Cardiac septum (tissue), 1 donor: ENCODE measurements at places on chromosomes 12 and 14. TPM values are rescaled to one million over a fixed set of nuclear protein-coding genes. Genes with fewer than 3 reads are reported as not detected.

GRCh38 chr12:9796346-9796745 is 30.9 kb upstream of the KLRF1 start:
- no peak for DNase-seq

GRCh38 chr12:104672096-104672445 is 215.3 kb downstream of the CHST11 start:
- DNase-seq, result no peak

- no peak for DNase-seq
These were observed 23.7 kb downstream of the LEMD3 start for GRCh38 chr12:65192963-65193516.

GRCh38 chr12:96143392-96143791 is 50.8 kb upstream of the ELK3 start:
- peak; percentile 27 for DNase-seq

DNA sequence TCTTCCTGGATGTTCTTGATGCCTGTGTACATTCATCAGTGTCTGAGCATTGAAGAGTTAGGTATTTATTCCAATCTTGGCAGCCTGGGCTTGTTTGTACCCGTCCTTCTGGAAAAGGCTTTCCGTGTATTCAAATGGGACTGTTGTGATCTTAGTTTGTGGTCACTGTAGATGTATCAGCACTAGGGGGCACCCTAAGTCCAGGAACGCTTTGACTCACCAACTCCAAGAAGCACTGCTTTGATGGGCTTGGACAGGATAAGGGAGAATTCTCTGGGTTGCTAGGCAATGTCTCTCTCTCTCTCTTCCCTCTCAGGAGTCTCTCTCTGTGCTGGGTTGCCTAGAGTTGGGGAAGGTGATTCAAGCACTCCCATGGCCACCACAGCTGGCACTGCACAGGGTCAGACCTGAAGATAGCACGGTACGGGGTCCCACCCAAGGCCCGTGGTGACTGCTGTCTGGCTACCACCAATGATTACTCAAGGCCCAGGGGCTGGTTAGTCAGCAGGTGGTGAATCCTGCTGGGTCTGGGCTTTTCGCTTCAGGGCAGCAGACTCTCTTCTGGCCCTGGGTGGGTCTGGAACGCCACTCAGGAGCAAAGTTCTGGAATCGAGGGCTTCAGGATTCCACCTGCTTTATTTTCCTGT is 211.1 kb upstream of the RGS6 start:
- no peak for DNase-seq

DNA sequence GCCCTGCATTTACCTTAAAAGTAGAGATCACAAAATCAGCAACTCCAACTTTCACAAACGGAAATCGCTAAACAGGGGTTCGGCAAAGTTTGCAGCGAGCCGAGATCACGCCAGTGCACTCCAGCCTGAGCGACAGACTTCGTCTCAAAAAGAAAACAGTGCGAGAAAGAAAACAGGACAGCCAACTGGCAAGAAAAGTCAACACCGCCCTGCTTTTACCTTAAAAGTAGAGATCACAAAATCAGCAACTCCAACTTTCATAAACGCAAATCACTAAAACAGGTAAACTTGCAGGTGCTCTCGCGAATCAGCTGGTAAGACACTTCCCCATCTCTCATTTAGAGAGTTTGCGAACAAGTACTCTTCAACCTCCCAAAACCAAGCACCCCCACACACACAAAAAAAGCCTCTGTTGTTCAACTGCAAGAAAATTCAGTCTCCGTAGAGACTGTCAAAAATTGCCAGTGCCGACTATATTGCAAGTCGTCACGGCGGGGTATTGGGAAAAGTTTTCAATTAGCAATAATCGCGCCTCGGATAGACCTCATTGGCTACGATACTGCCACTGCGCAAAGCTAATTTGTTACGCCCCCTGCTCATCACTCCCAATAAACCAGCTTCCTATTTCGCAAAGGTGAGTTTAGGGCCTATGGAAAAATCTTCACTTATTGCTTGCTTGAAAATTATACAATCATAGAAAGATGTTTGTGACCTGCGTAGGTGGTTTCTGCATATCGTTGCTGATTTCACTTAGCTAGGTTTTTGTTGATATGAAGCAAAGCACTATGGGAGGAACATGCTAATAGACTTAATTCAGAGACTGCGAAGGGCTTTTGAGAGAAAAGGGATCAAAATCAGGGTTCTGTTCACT is at the start of gene RNU4-1:
RNU4-1 (minus strand) TSS at position 577 of the 871 bp plus-strand sequence.
- DNase-seq, result no peak

GRCh38 chr14:21723431-21724045 is 49.9 kb upstream of the OR4E1 start:
- no peak for DNase-seq

- no peak for DNase-seq
These were observed 417.6 kb downstream of the NAV3 start for GRCh38 chr12:78248321-78248720.

- DNase-seq, result no peak
These were observed 1.2 kb upstream of the INHBC start for GRCh38 chr12:57433370-57433769.

- DNase-seq, result no peak
These were observed 33.2 kb upstream of the LDHB start for GRCh38 chr12:21690704-21691368.

DNA sequence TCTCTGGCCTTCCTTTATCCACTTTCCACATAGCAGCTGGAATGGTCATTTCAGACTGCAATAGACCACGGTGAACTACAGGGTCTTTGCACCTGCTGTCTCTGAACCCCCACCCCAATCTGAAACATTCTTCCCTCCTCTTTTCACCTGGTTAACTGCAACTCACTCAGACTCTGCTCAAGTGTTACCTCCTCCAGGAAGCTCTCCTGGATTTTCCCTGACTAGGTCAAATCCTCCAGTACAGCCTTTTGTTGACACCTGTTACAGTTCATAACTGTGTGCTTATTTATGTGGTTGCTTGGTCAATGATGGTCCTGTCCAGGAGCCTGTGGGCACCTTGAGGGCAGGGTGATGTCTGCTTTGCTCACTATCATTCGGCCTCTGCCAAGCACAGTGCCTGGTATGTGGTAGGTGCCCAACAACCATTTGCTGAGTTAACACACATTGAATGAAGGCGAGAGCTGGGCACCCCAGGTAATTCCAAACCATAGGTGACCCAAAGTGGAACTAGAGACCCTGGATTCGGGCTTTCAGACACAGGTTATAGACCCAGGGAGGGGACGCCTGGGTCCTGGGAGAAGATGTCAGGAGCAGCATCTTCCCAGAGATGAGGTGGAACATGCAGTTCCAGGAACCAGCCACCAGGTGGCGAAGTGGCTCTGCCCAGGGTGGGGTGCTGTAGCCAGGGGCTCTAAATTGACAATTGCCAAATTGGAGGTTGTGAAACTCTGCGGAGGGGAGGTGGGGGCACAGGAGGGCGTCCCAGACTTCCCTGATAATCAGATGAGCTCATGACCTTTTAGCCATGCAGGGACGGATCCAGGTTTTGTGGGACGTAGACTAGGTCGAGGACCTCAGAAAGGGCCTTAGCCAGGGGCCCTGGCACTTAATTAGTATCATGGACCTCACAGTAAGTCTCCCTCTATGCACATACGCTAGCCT is 28.1 kb downstream of the TRPV4 start:
- peak; percentile 88 for DNase-seq

GRCh38 chr12:100901266-100901665 is 106.7 kb downstream of the ANO4 start:
- DNase-seq, result no peak

DNA sequence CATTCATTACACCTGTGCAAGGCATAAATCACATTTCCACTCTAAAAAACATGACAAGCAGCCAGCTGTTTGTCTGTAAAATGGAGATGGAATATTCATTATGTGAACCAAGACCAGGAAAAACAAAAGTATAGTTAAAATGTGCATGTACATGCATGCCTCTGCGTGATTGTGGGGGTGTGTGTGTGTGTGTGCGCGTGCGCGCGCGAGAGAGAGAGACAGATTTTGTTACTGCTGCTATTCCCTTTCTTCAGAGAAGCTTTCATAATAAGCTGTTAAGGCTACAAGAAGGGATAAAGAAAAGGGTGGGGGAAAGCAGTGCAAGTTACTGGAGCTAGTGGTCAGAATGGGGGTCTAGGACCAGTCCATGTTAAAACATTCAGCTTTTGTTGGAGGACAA is 430.3 kb downstream of the NAV3 start:
- DNase-seq, result no peak

DNA sequence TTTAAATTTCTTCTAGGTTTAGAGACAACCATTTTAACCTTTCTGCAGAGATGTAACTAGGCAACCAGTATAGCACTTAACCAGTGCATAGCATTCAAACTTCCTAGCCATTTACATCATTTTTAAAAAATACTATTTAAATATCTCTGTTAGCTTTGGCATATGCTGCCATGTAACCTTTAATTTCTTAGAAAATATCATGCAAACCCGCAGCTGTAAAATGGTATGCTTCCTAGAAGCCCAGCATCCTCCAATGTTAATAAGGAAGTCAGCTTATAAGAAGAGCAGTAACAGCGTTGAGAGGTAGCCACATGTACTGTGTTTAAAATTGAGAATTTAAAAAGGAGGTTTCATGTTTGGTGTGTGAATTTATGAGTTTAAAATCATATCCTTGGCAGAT is 22.8 kb downstream of the GNG2 start:
- no peak for DNase-seq

- no peak for DNase-seq
These were observed 4.5 kb upstream of the CDKN3 start for GRCh38 chr14:54392131-54392859.

- no peak for DNase-seq
These were observed 64.1 kb downstream of the NELL2 start for GRCh38 chr12:44812062-44812461.

DNA sequence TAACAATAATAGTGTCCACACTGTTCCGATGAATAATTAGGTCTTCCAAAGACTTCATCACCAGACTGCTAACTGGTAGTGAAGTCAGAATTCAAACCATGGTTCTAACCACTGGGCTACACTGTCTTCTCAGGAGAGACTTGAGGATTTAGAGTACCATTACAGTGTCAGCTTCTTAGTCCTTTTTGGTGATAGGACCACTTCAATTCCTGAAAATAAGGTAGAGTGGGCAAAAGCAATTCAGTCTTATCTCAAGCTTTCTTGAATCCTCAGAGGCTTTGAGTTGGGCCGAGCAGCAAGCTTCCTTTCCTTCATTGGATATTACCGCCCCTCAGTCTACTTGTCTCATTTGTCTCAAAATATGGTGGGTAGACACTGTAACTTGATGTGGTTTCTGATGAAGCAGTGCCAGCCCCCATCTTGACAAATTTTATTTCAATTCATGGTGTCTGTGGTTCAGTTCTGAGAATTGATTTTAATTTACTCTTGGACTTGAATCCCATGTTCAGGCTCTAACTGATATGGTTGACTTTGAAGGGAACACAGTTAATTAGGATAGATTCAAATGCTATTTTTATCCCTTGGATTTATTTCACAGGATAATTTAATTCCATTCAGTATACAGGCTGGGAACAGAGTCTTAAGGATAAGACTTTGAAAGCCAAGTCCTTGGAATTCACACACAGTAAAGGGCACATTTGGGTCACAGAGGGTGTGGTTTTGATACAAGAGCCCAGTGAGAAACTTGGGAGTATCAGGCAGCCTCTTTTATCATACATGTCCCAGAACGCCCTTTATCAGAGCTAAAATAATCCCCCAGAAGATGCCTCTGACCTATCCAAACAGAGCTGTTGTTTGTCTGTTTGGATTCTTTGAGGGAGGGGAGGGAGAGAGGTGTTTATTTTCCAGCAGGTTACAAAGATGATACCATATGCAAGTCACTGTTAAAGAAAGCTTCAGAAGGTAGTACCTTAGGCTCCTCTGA is 167.3 kb downstream of the PRKCH start:
- DNase-seq, result no peak

DNA sequence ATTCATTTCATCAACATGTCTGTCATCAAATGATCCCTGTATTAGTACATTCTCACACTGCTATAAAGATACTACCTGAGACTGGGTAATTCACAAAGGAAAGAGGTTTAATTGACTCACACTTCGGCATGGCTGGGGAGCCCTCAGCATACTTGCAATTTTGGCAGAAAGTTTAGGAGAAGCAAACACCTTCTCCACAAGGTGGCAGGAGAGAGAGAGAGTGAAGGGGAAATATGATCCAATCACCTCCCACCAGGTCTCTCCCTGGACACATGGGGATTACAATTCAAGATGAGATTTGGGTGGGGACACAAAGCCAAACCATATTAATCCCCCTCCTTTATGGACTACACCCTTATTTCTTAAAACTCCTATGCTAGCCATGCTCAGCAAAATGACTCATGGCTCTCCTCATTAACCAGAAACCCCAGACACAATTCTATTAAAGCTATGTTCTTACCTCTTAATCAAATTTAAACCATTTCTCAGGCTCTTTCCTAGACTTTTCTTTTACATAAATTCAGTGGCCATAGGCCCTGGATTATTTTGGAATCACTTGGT is 932.3 kb downstream of the FLRT2 start:
- DNase-seq, result no peak

- no peak for DNase-seq
These were observed 33.4 kb downstream of the VCPKMT start for GRCh38 chr14:50082784-50083466.

GRCh38 chr14:96225745-96226151 is 21.1 kb downstream of the BDKRB2 start:
- DNase-seq, result no peak

DNA sequence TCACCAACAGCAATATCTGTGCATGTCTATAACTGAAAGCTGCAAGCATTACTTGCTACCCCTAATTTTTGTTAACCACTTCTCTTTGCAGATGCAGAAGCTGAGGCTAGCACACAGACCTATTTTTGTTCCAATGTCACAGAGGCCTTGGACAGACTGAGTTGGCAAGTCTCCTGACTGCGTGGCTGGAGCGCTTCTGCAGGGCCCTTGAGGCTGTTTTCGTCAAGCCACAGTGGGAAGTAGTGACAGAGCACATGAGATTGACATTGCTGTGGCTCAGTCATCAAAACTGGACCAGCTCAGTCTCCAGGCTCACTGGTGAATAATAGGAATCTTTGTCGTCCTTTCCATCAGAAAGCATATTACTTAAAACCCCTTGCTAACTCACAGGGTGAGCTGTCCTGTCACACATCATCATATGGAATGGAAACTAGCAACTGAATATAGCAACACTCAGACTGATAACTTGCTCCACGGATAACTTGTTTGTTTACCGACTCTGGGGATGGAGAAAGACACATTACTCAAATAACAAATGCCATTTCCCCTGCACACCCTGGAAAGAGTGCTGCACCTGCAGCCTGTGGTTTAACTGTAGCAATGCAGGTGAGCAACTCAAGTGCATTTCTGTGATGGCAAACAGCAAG is 43.6 kb upstream of the DDX11 start:
- no peak for DNase-seq

- DNase-seq, result peak; percentile 96
These were observed at the start of gene EID3 for GRCh38 chr12:104303538-104304151. Gene EID3, plus strand, starts transcription at chr12:104303739. Its CDS starts 196 bp downstream, at chr12:104303935.

KRT78 gene
- not detected for total RNA-seq

GALNT8 gene
- total RNA-seq, result 2.4 TPM

RD3L gene
- total RNA-seq, result 13.1 TPM

SOX5 gene
- 2.2 TPM for total RNA-seq

GSC gene
- total RNA-seq, result 0.43 TPM

HCAR3 gene
- 0.54 TPM for total RNA-seq

PAH gene
- not detected for total RNA-seq

TAS2R9 gene
- not detected for total RNA-seq

DACT1 gene
- 3.2 TPM for total RNA-seq

SLCO1A2 gene
- not detected for total RNA-seq
